ENCODE measurements at places on chromosomes 12 and 14. TPM values are rescaled to one million over a fixed set of nuclear protein-coding genes. Genes with fewer than 3 reads are reported as not detected.

- no peak for DNase-seq
Observed at GRCh38 chr12:52686063-52686462, 5.9 kb upstream of the KRT1 start.

- no peak for DNase-seq
Observed at GRCh38 chr12:11794751-11795150, 145.3 kb downstream of the ETV6 start.

DNA sequence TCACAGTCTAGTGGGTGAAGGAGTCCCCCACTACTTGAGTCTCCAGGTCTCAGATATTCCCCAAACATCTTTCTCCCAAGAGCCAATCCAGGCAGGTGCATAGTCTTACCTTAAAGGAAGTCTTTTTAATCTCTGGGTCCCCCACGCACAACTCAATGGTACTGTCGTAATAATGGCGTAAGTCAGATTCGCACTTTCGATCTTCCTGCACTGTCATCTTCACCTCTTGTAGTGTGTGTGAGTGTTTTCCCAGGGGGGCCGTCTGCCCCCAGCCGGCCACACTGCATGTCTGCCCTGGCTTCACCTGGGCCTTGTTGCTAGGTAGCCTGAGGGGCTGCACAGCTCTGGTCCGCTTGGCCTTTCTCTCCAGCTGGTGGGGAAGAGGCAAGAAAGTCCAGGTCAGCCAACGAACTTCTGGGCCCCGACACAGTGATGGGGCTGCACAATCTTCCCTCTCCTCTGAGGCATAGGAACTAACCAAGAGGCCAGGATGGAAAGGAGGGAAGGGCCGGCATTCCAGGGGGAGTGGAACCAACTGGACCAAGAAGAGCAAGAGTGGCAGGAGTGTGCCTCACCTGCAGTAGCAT, 2.1 kb downstream of the GZMB start:
- DNase-seq = no peak

GRCh38 chr12:124742678-124743077, 121.0 kb downstream of the SCARB1 start:
- DNase-seq = no peak

- DNase-seq = no peak
Observed at GRCh38 chr14:94334872-94335271, 11.7 kb upstream of the SERPINA6 start.

DNA sequence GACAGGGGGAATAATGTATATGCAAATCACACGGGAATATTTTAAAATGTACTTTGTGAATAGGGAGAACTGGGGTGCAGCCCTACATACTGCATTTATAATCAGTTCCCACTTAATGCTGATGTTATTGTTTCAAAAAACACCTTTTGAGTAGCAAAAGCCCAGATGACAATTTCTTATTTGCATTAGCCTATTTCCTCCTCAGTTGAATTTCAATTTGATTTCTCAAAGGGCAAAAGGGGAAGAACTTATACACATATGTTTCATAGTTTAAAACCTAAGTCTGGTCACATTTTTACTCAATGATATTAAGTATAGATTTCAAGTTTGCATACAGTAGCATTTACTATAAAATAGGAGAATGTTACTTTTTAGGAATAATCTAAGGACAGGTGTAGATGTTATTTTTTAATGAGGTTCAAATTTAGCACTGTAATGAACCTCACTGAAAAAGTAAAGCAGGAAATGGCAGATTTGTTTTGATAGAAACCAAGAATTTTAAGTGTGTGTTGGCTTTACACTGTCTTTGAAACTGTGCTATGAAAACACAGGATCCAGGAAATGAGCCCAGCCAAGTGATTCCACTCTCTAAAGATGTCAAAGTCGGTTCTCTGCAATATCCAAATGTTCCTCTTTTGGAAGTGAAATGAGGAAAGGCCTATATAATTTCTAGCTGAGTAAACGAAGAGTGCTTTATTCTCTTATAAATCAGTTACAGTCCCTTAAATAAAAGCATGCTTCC, 367.4 kb downstream of the BTG1 start:
- peak; percentile 67 for DNase-seq

DNA sequence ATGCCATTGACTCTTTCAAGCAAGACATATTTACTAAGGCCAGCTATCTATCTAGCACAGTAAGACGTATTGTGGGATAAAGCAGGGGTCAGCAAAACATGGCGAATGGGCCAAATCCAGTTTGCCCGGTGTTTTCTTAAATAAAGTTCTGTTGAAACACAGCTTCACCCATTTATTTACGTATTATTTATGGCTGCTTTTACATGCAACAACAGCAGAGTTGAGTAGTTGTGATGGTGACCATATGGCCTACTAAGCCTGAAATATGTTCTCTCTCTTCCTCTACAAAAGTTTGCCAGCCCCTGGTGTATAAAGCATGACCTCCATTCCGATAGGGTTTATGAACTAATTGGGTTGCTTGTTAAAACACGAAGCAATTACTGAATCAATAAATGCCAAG, 322.1 kb downstream of the CCDC91 start:
- no peak for DNase-seq

GRCh38 chr12:124938108-124938507, 23.7 kb upstream of the UBC start:
- DNase-seq = no peak

DNA sequence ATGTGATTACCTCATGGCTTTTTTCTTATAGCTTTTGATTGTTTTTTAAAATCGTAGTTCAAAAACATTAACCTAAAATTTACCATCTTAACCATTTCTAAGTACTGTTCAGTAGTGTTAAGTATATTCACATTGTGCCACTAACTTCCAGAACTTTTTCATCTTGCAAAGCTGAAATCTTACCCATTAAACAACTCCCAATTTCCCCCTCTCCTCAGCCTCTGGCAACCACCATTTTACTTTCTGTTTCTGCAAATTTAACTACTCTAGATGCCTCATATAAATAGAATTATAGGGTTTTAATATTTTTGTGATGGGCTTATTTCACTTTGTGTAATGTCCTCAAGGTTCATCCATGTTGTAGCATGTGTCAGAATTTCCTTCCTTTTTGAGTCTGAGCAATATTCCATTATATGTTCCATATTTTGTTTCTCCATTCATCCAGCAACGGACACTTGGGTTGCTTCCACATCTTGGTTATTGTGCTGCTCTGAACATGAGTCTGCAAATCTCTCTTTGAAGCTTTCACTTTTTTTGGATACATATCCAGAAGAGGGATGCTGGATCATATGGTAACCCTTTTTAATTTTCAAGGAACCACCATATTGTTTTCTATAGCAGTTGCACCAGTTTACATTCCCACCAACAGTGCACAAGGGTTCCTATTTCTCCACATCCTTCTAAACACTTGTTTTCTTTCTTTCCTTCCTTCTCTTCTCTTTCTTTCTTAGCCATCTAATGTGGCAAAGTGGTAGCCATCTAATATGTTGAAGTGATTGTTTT, 5.0 kb downstream of the HIF1A start:
- no peak for DNase-seq

- DNase-seq = no peak
Observed at GRCh38 chr12:20314328-20314727, 54.0 kb upstream of the PDE3A start.

DNA sequence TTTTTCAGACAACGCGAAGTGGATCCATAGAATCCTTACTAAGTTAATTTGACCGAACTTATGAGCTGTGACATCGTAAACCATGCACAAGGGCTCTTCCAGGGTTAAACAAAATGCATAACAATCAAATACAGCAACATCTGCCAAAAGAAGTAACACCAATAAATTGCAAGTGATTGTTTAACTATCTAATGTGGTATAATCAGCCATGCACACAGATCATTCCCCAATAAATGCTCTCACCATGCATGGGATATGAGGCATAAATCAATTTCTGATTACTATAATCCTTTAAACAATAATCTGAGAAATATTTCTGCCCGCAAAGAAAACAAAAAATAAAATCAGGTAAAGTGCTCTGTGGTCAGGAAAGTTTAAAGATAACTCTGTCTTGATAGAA, 7.7 kb upstream of the PLEKHG7 start:
- no peak for DNase-seq

GRCh38 chr12:51862947-51863346, 14.4 kb upstream of the FIGNL2 start:
- DNase-seq = no peak

- DNase-seq = no peak
Observed at GRCh38 chr12:125357561-125357960, 292.3 kb downstream of the AACS start.

- no peak for DNase-seq
Observed at GRCh38 chr12:125436686-125437085, 371.5 kb downstream of the AACS start.

- DNase-seq = no peak
Observed at GRCh38 chr14:62722406-62722805, 322.9 kb downstream of the KCNH5 start.

DNA sequence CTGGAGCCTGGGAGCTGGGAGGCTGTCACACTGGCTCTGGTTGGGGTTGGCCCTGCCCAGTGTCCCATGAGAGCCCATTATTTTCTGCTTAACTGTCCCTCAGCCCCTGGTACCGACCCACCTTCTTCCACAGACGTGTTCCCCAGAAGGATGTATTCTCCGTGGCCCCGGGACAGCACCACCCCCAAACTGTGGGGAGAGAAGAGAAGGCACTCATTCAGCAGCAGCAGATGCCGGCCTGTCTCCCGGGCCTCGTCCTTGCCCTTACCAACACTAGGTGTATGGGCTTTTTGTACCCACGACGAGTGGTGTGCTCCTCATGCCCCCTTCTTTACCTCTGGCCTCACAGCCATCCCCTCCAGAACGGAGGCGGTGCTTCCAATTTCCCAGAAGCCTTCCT, 38.1 kb downstream of the LRTM2 start:
- no peak for DNase-seq

AKAP5 gene
- 1.7 TPM for total RNA-seq

PMCH gene
- not detected for total RNA-seq

CHST11 gene
- 39.3 TPM for total RNA-seq

PLEKHG7 gene
- total RNA-seq = 1.3 TPM

ABCC9 gene
- total RNA-seq = 30.5 TPM

HCAR1 gene
- 0.55 TPM for total RNA-seq

SYT10 gene
- not detected for total RNA-seq

Measured in left lung (tissue), 14 donors.